PC-3 (cell line): ENCODE measurements at places on chromosomes 12 and 14. TPM values are rescaled to one million over a fixed set of nuclear protein-coding genes. Genes with fewer than 3 reads are reported as not detected.

- no peak for DNase-seq
Measured at GRCh38 chr12:112401903-112402498, 7.4 kb downstream of the RPL6 start.

DNA sequence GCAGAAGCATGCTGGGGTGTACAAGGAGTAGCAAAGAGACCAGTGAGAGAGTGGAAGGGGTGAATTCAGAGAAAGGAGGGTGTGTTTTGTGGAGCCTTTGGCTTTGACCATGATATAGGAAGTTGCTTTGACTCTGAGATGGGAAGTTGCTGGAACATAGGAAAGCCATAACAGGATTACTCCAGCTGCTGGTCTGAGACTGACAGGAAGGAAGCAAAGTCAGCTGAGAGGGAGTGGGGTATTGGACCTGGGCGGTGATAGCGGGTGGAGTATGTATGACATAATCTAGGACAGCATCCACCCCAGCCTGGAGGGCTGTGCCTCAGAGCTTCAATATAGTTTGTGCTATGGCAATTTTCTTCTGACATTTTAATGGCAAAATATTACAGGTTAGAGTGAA, 324.4 kb downstream of the PDZRN4 start:
- DNase-seq = no peak

DNA sequence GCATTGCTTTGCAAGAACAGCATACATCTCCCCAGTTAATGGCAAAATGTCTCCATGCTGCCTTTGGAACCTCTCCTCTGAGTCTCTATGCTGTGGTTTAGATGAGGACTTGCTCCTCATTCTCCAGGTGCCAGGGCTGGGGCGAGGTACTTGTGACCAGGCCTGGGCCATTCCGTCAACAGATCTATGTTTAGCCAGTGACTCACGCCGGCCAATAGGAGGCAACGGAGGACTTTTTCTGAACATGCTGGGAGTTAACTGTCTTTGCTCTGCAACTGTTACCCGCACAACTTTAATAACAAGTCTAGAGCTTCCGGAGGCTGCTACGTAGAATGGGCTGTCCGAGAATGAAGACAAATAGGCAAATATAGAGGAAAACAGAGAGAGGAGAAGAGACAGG, 214.2 kb downstream of the GLT1D1 start:
- DNase-seq = no peak

GRCh38 chr12:49863946-49864797, 21.3 kb upstream of the BCDIN3D start:
- no peak for DNase-seq

The COX8C gene
- not detected in 2 replicates for total RNA-seq

- DNase-seq = no peak
Measured at GRCh38 chr12:12224240-12224940, 42.5 kb downstream of the LRP6 start.

DNA sequence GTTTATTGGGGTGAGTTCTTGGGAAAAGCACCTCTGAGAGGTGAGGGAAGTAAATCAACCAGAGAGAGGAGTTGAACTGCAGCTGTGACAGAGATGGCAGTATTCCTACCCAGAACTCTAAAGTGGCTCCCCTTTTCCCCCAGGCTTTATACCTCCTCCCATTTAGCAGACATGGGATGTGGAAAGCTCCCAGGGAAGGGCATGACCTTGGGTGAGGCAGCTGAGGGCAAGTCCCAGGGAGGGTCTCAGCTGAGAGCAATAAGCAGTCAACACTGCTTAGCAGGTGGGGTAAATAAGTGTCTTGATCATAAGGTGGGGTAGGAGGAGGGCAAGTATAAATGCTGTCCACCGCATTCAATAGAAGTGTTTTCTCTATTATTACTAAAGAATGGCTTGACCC, 143.0 kb downstream of the AKAP6 start:
- DNase-seq = no peak

DNA sequence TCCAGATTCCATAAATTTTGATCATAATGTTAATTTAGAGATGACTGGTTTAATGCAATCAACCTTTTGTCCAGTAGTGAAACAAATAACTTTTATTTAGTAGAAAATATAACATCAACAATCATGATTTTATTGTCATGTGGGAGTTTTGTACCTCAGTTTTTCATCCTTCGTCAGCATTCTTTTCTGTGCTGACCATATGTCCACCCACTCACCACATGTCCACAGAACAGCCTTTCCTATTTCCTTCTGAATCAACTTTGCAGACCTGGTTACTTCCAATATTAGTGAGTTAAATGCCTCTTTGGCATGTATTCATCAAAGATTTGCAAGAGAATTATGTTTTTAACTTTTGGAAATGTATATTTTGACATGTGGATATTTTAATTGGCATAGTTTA, 36.8 kb upstream of the CNTN1 start:
- no peak for DNase-seq

DNA sequence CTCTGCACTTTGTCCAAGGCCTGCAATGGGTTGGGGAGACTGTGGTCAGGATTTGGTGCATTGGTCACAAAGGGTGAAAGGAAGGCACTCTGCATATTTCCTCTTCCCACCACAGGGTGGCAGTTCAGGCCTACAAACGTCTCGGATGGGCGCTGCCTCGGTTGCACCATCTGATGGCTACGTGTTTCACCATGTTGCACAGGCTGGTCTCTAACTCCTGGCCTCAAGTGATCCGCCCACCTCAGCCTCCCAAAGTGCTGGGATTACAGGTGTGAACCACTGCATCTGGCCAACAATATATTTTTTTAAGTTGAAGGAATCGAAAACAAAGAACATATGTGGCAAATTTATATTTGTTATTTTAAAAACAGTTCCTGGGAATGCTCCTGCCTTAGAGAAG, 35.1 kb downstream of the TMBIM6 start:
- peak; percentile 76 for DNase-seq

DNA sequence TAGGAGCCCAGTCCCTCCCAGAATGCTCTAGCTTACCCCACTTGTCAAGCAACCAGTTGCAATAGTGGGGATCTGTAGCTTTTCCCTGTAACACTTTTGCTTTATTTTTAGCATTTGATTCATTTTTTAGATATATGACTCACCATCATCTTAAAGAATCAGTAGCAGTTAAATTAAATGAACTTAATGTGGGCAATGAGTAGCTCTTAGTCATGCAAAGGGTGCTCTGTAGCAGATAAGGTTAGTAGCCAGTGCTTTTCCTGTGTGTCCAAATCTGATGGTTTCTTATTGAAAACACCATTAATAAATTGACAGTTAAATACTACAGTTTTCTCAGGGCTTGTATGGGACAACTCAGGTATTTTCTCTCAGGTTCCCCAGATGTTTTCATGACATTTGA, 311.8 kb downstream of the RERGL start:
- peak; percentile 27 for DNase-seq

DNA sequence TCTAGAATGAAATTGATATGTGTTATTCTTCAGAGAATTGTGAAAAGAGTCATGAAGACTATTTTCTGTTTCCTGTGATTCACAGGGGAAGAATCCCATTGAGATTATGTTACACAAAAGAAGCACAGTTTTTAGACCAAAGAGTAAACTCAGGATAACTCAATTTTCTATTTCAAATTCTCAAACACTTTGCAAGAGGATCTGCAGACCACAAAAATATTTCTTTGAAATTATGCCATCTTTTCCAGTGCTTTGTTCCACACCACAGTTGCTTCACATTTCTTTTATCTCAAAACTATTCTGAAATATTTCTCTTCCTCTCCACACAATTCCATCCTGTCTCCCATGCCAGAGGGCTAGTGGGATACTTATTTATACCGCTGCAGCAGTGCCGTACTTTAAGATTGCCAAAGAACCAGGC, 188.9 kb upstream of the FOXG1 start:
- peak; percentile 95 for DNase-seq

GRCh38 chr14:22994762-22995275, 12.5 kb upstream of the AJUBA start:
- DNase-seq = peak; percentile 52

The ADAMTS20 gene
- 1.0 and 1.6 TPM in 2 replicates for total RNA-seq

The PTPRO gene
- total RNA-seq = not detected in 2 replicates

The LRTM2 gene
- total RNA-seq = not detected in 2 replicates

DNA sequence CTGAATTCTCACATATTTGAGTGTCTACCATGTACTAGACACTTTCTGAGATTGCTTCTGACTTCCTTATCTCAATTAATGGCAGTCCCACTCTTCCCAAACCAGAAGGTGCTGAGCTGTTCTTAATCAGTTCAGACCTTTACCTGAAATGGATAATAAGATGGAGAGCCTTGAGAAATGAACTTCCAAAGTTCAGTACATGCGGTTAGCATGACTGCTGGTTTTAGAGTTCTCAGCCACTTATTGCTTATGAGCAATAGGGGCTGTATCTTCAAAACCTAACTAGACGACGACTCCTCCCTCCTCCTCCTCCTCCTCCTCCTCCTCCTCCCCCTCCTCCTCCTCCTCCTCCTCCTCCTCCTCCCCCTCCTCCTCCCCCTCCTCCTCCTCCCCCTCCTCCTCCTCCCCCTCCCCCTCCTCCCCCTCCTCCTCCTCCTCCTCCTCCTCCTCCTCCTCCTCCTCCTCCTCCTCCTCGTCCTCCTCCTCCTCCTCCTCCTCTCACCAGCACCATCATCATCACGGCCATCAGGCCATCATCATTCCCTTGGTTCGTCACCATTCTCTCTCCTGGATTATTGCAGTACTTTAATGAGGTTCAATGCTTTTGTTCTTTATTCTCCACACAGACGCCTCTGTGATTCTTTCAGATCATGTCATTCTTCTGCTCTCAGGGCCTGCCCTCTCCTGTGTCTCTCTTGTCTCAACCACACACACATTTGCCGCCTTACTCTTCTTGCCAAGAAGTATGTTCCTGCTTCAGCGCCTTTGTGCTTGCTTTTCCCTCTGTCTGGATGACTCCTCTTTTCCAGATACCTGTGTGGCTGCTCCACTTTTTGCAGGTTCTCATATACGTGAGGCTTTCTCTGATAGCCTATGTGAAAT, 2.7 kb downstream of the PCNX1 start:
- DNase-seq = peak; percentile 22

GRCh38 chr14:104467641-104468040, 111.9 kb upstream of the C14orf180 start:
- DNase-seq = no peak

The NGB gene
- not detected in 2 replicates for total RNA-seq

DNA sequence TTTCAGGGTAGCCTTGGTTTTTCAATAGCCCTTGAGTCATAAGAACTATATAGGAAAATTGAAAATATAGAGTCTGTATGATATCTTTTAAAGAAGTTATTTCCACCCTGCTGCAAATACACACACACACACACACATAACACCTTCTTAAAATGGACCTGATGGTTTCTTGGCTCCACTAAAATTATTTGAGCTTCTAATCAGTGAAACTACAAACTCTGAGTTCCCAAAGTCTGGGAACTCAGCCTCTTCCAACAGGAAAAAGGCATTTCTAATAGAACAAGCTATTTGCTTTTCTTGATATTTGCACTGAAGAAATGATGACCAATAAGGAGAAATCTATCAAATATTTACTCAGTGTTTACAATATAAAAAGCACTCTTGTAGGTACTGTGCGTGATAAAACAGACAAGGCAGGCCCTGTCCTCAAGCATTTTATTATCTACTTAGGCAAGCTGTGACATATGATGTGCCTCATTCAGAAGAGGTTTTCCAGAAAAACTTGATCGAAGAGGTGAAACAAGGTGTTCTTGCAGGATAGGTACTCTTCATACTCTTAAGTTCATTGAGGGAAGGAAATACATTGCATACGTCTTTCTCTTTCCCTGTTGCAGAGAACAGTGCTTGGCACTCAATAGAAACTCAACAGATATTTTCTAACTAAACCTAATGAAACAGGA, 88.6 kb downstream of the MGST1 start:
- no peak for DNase-seq

DNA sequence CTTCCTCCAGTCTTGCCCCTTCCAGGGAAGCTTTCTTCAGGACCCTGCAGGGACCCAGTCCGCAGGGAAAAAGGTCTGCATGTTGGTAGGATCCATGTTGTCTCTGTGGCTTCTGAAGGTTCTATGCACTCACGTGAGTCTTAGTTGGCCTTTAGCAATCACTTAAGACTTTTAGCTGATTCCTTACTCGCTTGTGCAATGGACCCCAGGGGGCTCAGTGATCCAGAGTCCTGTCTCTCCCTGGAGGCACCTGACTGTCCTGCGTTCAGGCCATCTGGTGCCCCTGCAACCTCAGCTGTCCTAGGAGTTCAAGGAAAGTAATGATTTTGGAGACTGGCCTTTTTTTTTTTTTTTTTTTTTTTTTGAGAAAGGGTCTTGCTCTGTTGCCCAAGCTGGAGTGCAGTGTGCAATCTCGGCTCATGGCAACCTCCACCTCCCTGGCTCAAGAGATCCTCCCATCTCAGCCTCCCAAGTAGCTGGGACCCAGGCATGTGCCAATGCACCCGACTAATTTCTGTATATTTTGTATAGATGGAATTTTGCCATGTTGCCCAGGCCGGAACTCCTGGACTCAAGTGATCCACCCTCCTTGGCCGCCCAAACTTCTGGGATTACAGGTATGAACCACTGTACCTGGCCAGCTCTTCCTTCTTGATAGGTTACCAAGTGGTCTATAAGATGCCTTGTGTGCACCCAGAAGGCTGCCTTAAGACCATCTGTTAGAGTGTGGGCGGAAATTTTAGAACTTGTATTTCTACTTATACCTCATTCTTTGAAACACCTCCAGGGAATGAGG, 4.6 kb downstream of the IFI27L2 start:
- no peak for DNase-seq

- peak; percentile 77 for DNase-seq
Measured at GRCh38 chr12:15801770-15802744, 12.9 kb upstream of the EPS8 start.

GRCh38 chr14:32932914-32933628, 5.6 kb upstream of the NPAS3 start:
- DNase-seq = no peak

- no peak for DNase-seq
Measured at GRCh38 chr14:32938719-32939253, at the start of gene NPAS3. NPAS3 (plus strand) TSS chr14:32938879.

DNA sequence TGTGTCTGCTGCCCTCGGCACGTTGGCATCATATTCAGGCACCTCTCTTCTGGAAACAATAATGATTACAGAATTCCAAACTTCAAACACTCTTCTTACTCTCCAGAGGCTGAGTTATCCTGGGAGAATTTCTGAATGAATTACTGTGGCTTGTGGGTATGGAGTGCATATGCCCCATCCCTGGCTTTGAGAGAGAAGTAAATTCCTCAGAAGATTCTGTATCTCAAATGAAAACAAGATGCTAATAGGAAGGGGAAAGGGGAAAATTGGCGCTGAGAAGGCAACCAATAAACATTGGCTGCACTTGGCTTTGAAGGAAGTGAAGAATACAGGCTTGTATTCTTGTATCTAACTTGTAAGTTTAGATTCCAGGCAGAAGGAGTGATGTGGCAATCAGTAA, 132.0 kb upstream of the NOVA1 start:
- no peak for DNase-seq

The OAS2 gene
- 5.8 and 10.5 TPM in 2 replicates for total RNA-seq

DNA sequence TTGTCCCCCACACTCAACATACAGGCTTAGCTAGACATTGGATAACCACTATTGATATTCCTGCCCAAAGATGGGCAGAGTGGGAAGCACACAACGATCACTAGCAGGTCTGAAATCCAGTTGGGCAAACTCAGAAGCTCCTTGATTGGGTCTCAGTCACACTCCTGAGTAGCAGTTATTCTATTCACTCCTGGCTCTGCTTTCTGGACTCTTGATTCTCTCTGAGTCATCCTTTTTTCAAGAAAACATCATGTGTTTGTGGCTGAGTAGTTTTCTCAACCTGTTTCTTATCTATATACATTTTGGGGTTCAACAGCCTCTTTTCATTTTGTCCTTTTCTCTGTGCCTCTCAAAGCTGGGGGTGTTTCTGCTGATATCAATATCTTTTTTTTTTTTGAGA, 46.0 kb upstream of the MANSC4 start:
- no peak for DNase-seq

- no peak for DNase-seq
Measured at GRCh38 chr12:90871726-90872096, 83.3 kb downstream of the CCER1 start.

The TMEM121 gene
- 27.5 and 33.6 TPM in 2 replicates for total RNA-seq

The KCNK10 gene
- total RNA-seq = 1.2 TPM in 1 of 2 replicates, not detected in the other
